ENCODE measurements at places on chromosomes 4 and X.

GRCh38 chr4:128338634-128339355, 51.2 kb upstream of the PGRMC2 start:
- DNase-seq: no peak

DNA sequence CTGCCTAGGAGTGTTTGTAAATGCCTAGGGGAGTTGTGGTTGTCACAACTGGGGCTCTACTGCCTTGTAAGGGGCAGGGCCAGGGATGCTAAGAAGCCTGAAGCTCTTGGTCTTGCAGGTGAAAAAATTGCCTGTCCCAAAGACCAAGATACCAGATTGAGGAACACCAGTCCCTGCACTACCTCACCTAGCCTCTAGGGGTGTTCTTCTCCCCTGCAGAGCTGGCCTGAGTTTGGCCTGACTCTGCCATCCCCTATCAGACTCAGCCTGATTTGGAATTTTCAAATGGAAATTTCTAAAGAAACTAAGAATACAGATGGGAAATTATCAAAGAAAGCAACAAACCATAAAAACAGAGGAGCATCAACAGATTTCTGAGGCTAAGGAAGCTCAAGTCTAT, 90.4 kb downstream of the ZC4H2 start:
- no peak for DNase-seq

DNA sequence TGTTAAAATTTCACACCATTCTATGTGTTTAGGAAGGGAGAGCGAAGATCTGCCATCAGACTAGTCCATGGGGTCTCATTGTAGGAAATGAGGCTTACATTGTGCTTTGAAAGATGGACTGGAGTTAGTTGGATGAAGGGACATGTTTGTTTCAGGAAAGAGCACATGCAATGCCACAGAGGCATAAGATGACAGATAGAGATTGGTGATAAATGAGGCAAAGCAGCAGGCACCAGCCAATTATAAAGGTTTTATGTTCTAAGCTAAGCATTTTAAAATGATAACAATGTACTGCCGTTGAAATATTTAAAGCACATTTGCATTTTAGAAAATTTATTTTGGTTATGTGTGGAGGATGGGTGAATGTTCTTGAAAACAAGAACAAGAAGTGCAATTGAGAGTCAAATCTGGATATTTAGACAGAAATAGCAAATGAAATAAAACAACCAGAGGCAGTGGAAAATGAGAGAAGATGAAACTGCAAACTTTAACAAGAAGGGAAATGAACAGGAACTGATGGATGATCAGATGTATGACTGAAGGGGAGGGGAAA, 957.2 kb downstream of the FSTL5 start:
- DNase-seq: no peak

- DNase-seq: no peak
Measured at GRCh38 chrX:126551725-126552312, 795 bp downstream of the DCAF12L1 start.

GRCh38 chr4:95426455-95426854, 122.3 kb downstream of the UNC5C start:
- DNase-seq: no peak

DNA sequence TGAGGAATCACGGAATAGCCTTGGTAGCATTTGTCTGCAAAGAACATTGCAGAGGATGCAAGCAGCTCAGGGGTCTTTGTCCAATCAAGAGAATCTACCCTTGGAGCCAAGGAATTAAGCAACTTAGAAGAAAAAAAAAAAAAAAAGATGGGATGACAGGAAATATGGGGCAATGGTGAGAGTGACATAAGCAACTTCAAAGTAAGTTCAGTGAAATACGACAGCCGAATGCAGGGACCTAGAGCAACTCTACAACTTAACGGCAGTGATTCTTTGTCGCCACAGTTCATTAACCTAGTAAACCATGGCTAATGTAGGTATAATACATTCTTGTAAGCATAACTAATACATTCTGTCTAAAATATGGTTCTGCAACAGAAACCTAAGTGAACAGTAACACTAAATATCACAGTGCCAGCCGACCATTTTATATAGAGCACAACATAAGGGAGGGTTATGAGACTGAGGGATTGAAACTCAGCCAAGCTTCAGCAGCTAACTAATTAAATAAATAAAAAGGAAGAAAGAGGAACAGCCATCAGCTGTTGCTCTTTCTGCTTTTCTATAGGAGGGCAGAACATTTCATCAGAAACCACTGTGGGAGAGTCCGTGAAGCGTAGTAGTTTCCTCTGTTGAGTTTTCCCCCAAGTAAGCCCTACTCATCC, 74.7 kb downstream of the PPARGC1A start:
- DNase-seq: no peak

DNA sequence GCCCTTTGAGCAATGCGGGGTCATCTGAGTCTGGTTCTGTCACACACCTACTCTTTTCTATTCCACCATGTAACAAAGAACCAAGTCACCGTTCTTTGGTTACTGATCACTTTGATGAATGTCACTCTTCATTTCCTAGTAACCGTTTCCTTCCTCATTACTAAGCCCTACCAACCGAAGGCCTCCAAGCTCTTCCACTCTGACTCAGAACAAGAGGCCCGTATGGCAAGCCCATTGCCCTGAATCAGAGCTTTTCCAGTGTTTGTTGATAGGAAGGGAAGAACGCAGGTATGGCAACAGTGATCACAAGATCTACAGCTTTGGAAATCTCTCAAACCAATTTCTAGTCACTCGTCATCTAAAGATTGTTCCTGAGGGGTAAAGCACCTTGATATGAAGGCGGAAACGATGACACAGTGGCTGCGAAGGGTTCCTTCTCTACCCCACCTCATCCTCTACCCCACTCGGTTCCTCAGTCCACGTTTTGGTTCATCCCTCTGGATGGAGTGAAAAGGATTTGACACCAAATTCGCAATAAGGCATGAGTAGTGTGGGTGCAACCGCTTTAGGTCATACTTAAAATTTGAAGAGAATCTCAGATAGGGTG, 28.0 kb upstream of the CD40LG start:
- DNase-seq: no peak

GRCh38 chr4:38004887-38005286, 44.7 kb downstream of the PTTG2 start:
- DNase-seq: no peak

DNA sequence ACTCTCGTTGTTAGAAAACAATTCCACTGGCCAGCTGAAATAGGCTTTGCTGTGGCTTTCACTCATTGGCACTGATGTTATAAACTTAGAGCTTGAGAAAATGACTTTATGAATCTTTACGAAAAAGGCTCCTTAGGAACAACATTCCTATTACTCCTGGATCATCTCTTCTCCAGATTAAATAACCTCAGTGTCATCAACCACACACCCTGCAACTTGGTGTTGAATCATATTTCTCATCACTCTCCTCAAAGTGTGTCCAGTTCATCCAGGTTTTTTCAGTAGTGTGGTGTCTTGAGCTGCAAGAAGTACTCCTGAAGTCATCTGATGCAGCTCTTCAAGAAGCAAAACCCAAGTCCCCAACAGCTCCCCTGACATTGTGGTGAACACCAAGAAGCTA, 28.1 kb upstream of the ANOS1 start:
- no peak for DNase-seq

DNA sequence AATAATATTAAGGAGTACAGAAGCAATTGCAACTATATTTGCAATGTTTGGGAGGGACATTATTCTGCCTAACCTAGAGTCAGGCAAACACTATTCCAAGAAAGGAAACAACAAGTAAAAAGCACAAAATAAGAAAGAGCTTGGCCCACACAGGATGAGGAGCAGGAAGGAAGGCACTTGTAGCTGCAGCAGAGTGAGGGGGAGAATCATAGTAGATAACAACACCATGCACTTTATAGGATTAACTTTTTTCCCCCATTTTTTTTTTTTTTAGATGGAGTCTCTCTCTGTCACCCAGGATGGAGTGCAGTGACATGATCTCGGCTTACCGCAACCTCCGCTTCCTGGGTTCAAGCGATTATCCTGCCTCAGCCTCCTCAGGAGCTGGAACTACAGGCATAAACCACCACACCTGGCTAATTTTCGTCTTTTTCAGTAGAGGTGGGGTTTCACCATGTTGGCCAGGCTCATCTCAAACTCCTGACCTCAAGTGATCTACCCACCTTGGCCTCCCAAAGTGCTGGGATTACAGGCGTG, 10.3 kb upstream of the JCHAIN start:
- DNase-seq: no peak

DNA sequence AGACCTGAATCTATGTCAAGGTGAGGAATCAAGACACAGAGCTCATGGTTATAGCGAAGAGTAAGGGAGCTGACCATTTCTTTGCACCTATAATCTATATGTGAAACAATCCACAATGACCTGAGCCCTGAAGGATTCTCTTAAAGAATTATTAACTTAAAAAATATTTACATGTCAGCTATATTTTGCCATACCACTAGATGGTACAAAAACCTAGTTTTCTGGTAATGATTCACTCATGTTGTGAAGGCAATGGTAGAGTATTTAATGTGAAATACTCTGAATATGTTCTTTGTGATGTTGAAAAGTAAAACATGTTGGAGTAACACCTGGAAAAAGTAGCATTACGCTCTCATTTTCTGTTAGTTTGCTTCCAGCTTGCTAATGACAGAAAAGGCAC, 40.0 kb downstream of the VGLL1 start:
- no peak for DNase-seq

GRCh38 chr4:121219227-121219626, 55.1 kb upstream of the TNIP3 start:
- no peak for DNase-seq

- DNase-seq: no peak
Measured at GRCh38 chrX:386239-386767, 404 bp downstream of the PPP2R3B start.

- DNase-seq: no peak
Measured at GRCh38 chr4:127772769-127773671, 9.1 kb upstream of the HSPA4L start.

DNA sequence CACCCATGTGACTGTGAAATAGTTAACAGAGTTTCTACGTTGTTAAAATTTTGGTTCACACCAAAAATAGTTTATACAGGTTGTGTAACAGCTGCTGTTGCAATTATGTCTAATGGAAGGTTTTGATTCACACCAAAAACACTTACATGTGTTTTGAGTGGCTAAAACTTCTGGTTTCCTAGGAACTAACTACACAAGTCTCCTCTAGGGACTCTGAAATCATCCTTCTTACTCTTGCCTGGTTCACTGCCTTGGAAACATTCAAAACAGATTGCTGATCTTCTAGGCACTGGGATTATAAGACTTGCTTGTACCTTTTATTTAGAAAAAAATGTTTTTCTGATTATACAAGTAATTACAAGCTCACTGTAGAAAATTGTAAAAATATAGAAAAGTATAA, 14.9 kb upstream of the MORC4 start:
- no peak for DNase-seq

GRCh38 chr4:76737771-76738085, 160.2 kb downstream of the SOWAHB start:
- no peak for DNase-seq
